ENCODE measurements at places on chromosomes 16 and 17.

GRCh38 chr17:62098623-62099231, 33.6 kb upstream of the MED13 start:
- DNase-seq, result no peak

DNA sequence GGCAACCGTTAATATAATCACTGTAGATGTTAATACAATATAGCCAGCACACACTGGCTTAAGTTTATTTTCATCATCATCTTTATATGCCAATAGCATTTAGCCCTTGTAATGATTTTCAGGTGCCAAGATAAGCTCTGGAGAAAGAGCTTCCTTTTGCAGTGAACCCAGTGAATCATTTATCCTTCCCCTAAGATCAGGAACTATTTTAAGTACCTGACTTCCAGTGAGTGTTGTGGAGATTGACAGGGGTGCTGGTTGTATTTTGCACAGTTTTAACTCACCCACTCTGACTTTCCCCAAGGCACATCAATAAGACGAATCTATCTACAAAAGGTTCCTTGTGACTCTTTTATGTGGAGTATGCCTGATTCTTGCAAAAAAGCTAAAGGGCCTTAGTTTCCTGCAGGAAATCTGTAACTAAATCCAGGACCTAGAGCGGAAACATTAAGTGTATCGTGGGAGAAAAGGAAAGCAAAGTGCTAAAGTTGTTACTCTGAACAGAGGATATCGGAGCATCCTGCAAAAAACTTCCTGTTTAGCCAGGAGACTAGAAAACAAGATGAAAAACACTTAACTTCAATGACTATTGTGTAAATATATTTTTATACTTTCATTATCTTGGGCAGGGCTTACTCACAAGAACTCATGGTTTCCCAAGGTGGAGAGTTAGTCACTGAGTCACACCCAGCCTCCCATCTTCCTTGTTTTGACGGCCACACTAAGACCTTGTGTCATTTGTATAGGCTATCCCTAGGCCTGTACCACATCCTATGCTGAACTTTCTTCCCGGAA, 183.6 kb downstream of the MAP2K6 start:
- peak; percentile 40 for DNase-seq

- peak; percentile 6 for DNase-seq
Measured at GRCh38 chr17:36979565-36979941, 30.8 kb downstream of the AATF start.

GRCh38 chr17:62000186-62000585, 64.9 kb downstream of the MED13 start:
- DNase-seq, result no peak
